ENCODE measurements at places on chromosomes 2 and 18. TPM values are rescaled to one million over a fixed set of nuclear protein-coding genes. Genes with fewer than 3 reads are reported as not detected.

DNA sequence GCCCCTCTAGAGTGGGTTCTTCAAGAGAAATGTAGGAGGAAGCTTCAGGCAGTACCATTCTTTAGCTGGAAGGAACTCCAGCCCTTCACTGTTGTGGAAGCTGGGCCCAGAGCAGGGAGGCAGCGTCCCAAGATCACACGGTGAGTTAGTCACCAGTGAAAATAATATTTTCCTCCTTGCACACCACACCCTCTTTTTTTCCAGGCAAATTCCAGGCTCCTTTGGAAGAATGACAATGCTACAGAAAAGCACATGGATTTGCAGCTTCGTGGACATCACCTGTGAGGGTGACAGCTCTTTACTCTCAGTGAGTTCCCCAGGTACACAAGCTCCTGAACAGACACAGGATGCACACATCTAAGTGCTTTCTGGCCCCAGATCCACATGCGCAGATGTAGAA is 157.1 kb downstream of the COL6A3 start:
- no peaks in the 10 kb centered on the region for H3K36me3 ChIP-seq
- H3K4me1 ChIP-seq, result no peaks in the 10 kb centered on the region
- no peak for DNase-seq
- peaks cover 7% of the 10 kb centered on the region for H3K27me3 ChIP-seq
- no peak overlapping the region for H3K27ac ChIP-seq

GRCh38 chr2:201465524-201465971 is 14.0 kb downstream of the STRADB start:
- peaks cover 6% of the 10 kb centered on the region for H3K36me3 ChIP-seq
- H3K27me3 ChIP-seq, result no peaks in the 10 kb centered on the region
- no peak overlapping the region for H3K4me3 ChIP-seq
- no peaks in the 10 kb centered on the region for H3K4me1 ChIP-seq
- H3K27ac ChIP-seq, result no peak overlapping the region
- DNase-seq, result no peak

- H3K4me1 ChIP-seq, result peaks cover 5% of the 10 kb centered on the region
- no peak for DNase-seq
- H3K27me3 ChIP-seq, result no peaks in the 10 kb centered on the region
- no peak overlapping the region for H3K27ac ChIP-seq
- H3K4me3 ChIP-seq, result no peak overlapping the region
- H3K36me3 ChIP-seq, result no peaks in the 10 kb centered on the region
Measured at GRCh38 chr18:67363694-67364093, 152.8 kb downstream of the DSEL start.

GRCh38 chr2:126874961-126875360 is 23.7 kb upstream of the TEX51 start:
- DNase-seq, result no peak
- H3K4me1 ChIP-seq, result no peaks in the 10 kb centered on the region
- H3K27me3 ChIP-seq, result no peaks in the 10 kb centered on the region
- no peak overlapping the region for H3K4me3 ChIP-seq
- H3K27ac ChIP-seq, result no peak overlapping the region

Gene TMEM163
- polyA plus RNA-seq, result not detected

All from keratinocyte (primary cell).